CD4-positive, alpha-beta T cell (primary cell): ENCODE measurements at places on chromosomes 5 and 9.

- peak; percentile 82 for DNase-seq
These were observed 12.5 kb upstream of the EXOSC2 start for GRCh38 chr9:130680836-130681768.

DNA sequence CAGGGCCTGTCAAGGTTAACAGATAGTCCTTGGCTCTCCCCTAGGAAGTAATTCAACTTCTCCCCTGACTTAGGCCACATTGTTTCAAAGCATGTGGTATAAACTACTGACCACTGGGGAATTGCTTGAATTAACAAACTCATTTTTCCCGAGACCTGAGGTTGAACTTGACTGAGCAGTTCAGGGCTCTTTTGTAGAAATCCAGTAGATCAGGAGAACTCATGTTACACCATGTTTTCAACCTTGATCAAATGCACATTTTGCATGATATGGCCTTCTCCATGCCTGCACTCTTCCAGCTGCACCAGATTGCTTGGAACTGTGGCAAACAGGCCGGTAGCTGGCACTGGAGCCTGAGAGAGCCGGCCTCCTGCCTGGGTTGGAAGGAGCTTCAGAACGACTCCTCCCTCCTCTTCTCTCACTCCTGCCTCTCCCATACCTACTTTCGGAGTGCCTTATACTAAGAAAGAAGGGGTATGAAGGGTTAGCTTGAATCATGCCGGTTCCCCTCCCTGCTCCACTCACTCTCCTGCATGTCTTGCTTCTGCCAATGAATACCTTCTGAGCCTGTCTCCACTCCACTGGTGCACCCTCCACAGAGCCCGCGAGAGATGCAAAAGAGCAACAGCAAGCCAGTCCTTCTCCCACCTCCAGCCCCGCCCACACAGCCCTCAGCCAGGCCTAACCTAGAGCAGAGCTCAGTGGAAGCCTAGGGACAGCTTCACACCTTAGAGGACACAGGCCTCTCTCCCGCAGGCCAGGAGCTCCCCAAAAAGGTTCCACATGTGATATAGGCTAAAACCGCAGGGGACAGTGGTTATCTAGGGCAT is 159.4 kb downstream of the MACROH2A1 start:
- peak; percentile 16 for DNase-seq

- no peak for DNase-seq
These were observed 113.4 kb upstream of the CCNH start for GRCh38 chr5:87526131-87526530.

DNA sequence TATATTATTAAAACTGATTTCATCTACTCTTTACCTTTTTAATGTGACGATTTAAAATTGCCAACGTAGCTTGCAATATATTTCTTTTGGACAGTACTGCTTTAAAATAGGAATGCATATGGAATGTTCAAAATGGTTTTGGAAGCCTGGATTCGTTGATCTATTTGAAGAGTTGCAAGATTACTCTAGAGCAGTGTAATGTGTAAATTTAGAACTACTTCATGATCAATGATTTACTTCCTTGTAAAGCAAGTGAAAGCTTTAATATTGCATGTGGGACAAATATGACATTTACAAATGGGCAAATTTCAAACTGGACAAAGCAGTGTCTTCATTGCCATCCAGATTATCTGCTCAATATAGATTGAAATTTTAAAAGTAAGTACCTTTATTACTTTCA is 38.3 kb downstream of the PARP8 start:
- no peak for DNase-seq

DNA sequence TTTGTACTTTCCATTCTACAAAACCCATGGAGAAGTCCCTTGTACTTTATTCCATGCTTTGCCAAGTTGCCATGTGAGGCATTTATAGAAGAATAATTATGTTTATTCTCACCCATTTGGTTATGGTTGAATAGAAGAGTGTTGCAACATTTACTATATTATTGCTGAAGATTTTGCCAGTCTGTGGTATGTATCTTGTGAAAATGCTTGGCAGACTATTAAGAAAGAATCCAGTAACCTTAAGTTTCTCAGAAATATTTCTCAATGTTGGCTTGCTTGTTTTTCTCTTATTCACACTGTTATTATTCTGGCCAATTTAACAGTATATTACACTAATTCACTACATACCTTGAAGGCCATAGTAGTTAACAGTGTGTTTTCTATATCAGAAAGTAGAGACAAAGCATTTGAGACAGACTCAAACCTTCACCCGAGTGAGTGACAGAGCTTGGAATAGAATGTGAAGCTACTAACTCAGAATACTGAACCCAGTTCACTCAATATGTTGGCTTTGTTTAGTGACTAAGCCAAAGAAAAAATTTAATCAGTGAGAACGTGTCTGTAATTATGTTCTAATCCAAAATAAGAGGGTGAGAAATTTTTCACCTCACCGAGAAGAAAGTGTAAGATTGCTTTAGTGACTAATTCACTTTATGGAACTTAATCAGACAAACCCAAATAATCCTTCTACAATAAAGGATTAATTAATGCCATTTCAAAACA is 184.4 kb downstream of the CWC27 start:
- DNase-seq, result no peak

DNA sequence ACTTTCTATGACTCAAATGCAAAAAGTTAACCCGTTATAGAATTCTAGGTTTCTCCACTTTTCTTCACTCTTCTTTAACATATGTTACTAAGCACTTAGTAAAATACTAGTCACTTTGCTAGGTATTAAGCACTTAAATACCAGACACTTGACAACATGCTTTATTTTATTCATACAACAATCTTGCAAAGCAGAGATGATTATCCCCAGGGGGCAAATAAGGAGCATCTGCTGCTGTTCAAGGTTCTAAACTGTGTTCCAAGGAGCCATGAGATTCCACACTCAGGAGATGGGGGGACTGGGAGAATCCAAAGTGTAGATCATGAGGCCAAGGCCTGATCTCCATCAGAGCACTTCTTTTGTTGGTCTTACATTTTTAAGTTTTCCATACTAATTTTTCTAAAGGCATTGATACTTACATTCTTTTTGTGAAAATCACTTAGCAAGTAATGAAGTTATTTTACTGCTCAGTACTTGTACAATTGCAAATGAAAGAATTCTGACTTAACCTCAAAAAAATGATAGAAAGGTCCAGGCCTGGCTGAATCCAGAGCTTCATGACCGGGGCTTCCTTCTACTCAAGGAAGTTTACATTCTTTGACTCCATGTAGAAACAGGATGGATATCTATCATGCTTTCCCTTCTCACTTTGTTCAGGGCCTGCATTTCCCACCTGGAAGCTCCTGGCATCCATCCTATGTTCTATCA is 504.4 kb upstream of the WWC1 start:
- DNase-seq, result no peak

- no peak for DNase-seq
These were observed 45.2 kb upstream of the FCN2 start for GRCh38 chr9:134835448-134835847.

- no peak for DNase-seq
These were observed 64.8 kb downstream of the ALDH1A1 start for GRCh38 chr9:72888067-72888466.

DNA sequence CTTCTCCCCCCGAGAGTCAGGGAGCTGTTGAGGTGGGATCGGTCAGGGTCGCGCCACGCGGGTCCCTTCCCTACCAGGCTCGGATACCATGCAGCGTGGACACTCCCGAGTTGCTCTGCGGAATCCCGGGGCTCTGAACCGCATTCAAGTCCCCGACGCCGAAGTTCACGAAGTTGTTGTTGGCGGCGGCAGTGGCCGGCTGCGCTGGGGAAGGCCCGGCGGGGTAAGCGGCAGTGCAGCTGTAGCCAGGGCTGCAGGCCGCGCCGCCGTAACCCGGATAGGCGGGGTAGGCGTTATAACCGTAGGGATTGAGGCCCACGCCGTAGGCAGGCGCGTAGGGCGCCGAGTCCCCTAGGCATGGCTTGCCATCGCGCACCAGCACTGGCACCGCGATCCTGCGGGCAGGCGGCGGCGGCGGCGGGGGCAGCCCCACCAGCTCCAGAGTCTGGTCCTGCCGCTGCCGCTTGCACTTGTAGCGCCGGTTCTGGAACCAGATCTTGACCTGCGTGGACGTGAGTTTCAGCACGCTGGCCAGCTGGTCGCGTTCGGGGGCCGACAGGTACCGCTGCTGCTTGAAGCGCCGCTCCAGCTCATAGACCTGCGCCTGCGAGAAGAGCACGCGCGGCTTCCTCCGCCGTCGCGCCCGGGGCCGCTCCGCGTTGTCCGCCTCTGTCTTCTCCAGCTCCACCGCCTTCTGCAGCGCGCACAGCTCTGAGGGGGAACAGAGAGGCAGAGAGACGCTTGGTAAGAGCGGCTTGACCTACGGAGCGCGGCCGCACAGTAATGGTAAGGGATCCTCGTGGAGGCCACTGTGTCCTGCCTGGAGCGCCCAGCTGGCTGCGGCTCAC is 2.3 kb downstream of the NKX2-5 start:
- DNase-seq, result no peak

- DNase-seq, result no peak
These were observed 67.9 kb upstream of the LPAR1 start for GRCh38 chr9:111106202-111106601.

- DNase-seq, result peak; percentile 12
These were observed 1.0 kb upstream of the TPM2 start for GRCh38 chr9:35690614-35691333.

DNA sequence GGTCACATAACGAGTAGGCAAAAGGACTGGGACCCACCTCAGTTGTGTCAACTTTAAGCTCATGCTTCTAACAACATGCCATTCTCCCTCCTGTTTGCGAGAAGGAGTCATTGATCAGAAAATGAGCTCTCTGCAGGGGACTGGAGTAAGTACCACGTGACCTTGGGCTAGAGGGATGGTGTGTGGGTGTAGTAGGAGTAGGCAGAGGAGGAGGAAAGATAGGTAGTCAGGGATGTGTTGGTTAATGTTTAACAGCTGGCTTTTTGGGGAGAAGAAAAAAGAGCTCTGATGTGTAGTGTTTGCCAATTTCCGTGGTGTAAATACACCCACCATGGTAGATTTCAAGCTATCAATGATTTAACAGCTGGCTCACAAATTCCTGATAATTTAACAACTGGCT is 160.3 kb upstream of the TBC1D2 start:
- DNase-seq, result no peak

GRCh38 chr9:77175151-77175550 is 2.2 kb upstream of the VPS13A start:
- DNase-seq, result no peak

DNA sequence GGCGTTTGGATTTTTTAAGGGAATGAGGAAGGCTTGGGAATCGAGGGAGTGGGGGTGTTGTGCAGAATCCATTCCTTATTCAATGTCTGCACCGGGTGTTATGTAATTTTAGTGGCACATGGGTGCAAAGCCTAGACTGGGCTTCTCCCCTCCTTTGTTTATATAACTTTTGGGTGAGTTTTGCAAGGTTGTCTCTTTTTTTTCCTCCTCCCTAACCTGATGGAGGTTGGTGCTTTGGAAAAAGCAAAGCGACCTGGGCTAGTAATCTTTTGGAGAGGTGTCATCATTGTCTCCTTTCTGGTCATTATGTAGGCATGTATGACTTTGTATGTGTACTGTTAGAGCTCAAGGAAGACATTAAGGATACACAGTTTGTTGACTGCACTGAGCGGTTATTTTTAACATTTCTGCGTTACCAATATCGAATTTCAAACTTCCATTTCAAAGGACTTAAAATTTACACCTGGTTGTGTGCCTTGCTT is 3.1 kb downstream of the SMARCA2 start:
- DNase-seq, result peak; percentile 52

DNA sequence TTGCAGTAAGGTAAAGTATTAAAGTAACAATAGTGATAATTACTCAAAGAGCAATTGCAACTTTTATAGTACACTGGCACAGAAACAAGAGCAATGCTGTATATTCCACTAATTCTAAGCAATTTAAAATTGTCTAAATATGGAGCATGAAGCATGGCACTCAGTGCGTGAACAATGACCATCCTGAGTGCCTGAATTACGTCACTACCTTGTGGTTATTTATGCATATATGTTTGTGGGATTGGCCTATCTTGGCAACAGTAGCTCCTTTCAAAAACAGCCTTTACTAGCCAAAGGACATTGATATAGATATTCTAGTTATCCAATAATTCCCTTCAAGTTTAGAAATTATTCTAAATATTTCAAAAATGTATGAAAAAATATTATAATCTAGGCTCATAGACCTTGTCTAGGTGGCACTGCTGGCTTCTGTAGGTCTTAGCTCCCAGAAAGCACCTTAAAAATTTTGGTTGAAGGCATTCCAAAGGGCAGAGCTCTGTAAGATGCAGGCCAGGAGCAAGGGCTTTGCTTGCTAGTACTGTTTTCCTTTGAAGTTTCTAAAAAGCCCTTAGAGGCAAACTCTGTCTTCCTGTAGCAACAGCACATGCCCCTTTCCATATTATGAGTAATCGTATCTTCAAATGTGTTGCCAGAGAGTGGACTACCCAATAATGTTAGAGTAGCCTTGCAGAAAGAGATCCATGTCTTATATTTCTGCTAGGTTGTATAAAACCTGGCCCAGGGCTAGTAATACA is 719.3 kb downstream of the NR2F1-AS1 start:
- DNase-seq, result no peak

DNA sequence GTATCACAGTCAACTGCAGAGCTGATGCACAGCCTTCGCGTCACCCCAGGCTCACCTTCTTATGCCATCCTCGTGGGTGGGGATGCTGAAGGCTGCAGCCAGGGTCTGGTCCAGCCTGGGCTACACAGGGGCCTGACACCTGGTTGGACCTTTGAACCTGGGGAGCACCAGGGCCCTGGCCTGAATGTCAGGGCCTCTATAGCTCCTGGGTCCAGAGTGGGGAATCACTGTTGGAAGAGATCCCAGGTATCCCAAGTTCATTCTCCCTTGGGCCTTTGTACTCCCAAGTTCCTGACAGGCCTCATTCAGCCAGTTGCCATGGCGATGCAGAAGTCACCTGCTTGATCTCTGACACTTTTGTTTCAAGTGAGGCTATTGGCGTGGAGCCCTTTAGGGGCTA is 43.8 kb downstream of the ZNF618 start:
- no peak for DNase-seq

DNA sequence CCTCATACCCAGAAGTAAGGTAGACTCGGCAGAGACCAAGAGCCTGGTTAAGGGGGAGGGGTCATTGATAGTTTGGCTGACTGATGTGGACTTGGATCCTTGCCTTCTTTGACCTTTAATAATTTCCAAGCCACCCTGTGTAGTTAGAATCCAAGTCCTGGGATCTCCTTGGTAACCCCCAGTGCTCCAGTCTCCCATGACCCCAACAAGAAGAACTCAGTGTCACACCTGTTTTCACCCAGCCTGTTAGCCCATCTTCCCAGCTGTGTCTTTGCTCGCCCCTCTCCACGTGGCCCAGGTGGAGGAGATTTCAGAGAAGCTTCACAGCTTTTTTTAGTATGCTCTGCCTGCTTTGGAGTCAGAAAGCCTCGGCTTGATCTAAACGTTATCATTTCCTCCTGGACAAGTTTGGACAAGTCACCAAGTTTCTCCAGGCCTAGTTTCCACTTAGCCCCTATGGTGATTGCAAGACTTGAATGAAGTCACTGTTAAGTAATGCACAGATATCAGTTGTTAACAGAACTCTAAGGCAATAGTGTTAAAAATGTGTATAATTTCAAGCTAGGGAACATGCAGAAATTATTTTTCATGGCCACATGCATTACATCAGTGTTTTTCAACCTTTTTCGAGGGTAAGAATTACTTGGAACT is 170.0 kb downstream of the TMEM38B start:
- DNase-seq, result no peak
